ENCODE measurements at places on chromosomes 13 and 19.

GRCh38 chr19:39407660-39408391 lies 1.2 kb downstream of the ZFP36 start:
- DNase-seq, result no peak

DNA sequence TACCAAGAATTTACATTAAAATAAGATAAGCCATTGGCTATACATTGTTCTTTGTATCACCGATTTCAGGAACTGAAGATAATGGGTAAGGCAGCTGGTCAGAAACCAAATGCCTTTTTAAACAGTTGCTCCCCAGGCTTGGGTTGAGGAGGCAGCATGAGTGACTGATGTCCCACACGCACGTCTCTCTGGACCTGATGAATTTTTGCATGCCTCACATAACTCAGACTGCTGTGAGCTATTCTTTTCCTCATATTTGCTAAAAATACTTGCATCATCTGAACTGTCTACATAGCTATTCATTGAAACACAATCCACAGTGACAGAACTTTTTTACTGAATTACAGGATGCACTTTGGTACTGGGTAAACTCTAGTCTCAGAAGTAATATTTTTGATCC lies 123.6 kb upstream of the MAB21L1 start:
- DNase-seq, result peak; percentile 83

GRCh38 chr13:53020764-53021335 lies 7.8 kb upstream of the OLFM4 start:
- DNase-seq, result no peak

GRCh38 chr13:86282442-86282841 lies 483.2 kb upstream of the SLITRK6 start:
- DNase-seq, result peak; percentile 0

GRCh38 chr19:45450012-45450333 lies 17.8 kb upstream of the FOSB start:
- DNase-seq, result no peak

DNA sequence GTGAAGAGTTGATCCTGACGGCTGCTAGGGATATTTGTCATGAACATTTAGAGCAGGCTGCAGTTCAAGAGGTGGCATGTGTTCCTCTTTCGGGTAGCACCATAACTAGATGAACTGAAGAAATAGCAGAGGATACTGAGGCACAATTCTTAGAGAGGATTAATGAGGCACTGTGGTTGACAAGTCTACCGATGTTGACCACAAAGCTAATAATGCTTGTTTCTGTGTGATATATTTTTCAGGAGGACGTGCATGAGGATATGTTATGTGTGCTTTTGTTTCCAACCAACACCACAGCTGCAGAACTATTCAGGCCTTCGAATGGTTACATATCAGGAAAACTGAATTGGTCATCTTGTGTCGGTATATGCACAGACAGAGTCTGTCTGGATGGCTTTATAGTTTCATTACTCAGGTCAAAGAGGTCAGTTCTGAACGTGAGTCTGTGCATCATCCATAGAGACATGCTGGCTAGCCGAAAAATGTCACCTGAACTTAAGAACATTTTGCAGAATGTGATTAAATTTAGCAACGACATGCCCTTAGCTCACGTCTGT lies 210.1 kb upstream of the IRS2 start:
- DNase-seq, result no peak

- no peak for DNase-seq
Measured at GRCh38 chr13:103757361-103757760, 691.1 kb upstream of the SLC10A2 start.

DNA sequence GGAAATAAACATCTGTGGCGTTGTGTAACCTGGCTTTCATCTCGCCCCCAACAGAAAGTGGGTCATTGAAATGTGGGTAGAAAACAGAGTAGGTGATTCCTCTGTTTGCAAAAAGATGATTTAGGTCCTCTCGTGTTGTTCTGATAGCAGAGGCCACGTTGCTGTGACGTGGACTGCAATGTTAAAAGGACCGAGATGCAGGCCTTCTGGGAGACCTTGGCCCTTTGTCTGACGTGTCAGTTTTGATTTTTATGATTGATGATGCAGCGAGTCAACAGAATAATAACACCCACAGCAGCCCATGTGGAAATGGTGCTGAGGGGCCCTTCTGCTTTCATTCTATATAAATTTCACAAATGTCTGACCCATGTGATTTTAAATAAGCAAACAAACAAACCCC lies 68.9 kb downstream of the FGF9 start:
- DNase-seq, result no peak

GRCh38 chr13:100131863-100132574 lies 43.1 kb downstream of the PCCA start:
- DNase-seq, result peak; percentile 89

DNA sequence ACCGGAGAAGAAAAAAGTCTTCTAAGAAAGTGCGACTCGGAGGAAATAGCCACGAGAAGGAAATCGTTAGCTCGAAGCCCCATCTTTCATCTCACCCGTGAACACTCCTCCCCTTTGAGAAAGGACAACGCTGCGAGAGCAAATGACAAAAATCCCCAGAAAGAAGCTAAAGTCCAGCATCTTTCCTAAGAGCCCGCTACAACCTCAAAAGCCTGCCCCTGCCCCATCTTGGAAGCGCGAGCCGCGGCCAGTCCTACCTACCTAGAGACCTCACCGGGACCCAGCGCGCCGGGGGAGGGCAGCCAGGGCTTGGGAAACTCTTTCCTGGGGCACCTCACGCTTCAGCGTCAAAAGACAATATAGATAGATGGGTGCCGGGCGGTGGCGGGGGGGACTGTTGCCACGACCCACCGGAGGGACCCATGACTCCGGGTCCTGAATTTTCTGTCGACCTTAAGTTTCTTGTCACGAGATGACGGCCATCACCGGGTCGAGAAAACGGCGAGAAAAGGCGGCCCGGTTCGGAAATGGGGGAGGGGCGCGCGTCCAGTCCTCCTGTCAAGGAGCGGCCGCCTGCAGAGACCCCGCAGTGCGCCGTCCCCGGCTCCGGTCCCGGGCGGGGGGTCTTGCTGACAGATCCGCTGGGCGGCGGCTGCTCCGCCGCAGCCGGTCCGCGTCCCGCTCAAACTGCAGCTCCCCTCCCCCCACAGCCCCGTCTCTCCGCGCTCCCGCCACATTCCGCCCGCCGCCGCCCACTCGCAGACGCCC lies 65.9 kb downstream of the KCNRG start:
- DNase-seq, result peak; percentile 31

DNA sequence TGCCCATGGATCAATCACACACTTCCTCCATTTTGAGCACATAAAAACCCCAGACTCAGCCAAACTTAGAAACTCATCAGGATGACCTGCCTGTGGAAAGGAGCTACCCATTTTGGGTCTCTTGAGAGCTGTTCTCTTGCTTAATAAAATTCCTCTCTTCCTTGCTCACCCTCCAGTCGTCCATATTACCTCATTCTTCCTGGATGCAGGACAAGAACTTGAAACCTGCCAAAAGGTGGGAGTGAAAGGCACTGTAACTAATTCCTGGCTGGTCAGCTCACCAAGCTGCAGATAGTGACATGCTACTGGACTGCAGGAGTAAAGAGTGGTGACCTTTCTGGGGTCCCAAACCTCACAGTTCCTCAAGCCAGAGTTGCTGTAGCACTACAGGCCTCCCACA lies 20.2 kb downstream of the LIG4 start:
- peak; percentile 38 for DNase-seq

DNA sequence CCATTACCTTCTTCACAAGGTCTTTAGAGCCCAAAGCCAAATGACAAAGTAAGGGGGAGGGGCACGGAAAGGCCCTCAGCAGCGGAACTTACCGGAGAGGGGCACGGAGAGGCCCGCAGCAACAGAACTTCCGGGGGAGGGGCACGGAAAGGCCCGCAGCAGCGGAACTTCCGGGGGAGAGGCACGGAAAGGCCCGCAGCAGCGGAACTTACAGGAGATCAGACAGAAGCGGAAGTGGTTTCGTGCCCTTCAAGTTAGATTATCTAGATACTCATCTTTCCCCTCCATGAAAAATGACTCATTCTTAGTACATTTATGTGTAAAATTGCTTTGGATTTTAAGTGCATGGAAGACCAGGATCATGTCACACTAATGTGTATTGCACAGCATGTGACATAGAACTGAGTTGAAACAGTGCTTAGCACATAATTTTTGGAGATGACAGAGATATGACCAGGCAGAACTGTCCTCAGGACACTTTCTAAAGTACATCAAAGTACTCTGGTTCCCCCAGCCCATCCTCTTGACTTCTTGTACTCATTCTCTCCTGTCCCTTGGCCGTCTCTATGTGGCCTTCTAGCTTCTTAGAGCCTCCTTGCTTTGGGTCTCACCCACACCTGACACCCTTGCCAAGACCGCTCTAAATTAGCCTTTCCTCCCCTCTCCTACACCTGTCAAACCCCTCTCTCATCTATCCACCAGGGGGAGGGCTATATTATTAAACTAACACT lies 25.7 kb upstream of the TPTE2 start:
- DNase-seq, result peak; percentile 44

DNA sequence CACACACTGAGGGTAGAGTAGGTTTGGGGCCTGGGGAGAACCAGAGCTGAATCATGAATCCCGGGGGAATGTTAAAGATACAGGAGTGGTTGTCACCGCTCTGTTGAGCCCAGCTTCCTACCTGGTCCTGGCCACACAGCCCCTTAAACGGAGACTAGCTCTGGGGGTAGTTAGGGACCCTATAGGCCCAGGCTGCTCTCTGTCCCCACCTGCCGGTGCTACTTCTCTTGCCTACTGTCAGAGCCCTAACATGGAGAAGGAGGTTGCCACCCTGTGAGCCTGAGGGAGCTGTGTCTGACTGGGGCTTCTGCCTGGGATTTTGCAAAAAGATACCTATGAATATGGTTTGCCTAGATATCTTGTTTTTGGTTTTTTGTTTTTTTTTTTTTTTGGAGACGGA lies 36.6 kb upstream of the ZNF429 start:
- no peak for DNase-seq

DNA sequence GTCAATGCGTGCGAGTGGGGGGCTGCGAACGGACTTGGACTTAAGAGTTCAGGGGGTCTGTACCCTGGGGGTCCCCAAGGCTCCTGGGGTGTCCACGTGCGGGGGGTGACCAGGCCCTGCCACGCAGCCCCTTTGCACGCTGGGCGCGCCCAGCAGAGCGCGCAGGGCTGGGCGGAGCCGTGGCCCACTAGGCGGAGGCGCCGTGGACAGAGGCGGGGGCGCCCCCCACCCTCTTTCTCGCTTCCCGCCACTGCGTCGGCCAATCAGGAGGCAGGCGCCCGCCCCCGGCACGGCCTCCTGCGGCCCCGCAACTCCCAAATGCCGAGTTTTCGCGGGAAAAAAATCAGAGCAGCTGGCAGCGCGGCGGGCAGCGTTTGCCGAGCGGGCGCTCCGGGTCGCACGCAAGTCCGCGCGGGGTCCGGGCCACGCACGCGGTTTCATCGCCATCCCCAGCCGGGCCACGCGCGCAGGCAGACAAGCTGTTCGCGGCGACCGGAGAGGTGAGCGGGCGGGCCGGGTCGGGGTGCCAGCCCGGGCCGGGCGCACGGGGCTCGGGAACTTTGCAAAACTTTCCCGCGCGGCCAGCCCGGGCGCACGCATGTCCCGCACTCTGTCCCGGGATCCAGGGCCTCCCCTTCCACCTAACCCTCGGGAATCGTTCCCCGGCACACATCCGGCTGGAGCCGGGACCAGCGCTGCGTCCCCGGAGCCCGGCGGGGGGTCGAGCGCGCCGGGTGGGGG lies at the start of gene UHRF1:
TSS of gene UHRF1 (plus strand) at position 346 of the 741 bp plus-strand sequence. CDS start 1,385 bp downstream, outside the sequence.
- peak; percentile 51 for DNase-seq

GRCh38 chr19:33419788-33420130 lies 46.2 kb downstream of the CEBPG start:
- DNase-seq, result no peak

DNA sequence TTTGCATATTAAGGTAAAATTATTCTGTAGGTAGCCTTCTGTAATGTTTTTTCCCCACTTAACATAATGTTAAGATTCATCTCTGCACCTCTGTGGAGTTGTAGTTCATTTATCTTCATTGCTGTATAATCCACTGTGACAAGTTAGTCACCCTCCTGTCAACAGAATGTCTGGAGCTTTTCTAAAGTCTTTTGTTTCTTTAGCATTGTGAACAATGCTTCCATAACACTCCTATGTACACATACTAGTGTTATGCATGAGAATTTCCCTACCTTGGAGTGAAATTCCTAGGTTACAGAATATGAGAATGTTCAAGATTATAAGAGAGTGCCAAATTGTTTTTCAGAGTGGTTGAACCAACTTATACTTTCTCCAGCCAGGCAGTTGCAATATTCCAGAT lies 113.5 kb downstream of the COG6 start:
- peak; percentile 16 for DNase-seq

GRCh38 chr13:111156421-111156820 lies 41.3 kb downstream of the ARHGEF7 start:
- DNase-seq, result no peak

- no peak for DNase-seq
Measured at GRCh38 chr13:34878329-34878728, 63.7 kb upstream of the NBEA start.

- DNase-seq, result peak; percentile 44
Measured at GRCh38 chr19:8208922-8209461, at the start of gene CERS4. Gene CERS4 (plus strand): TSS chr19:8209370. CDS start chr19:8251077, 41,707 bp downstream.

- DNase-seq, result peak; percentile 52
Measured at GRCh38 chr13:64488731-64489130, 2741.4 kb downstream of the PCDH9 start.

GRCh38 chr19:1057176-1057855 lies 9.7 kb upstream of the ARHGAP45 start:
- peak; percentile 39 for DNase-seq

GRCh38 chr13:104817271-104817670 lies 1718.2 kb downstream of the EFNB2 start:
- DNase-seq, result no peak

GRCh38 chr19:4015705-4016402 lies 8.3 kb downstream of the PIAS4 start:
- peak; percentile 18 for DNase-seq

GRCh38 chr19:39557811-39558623 lies 18.1 kb upstream of the EID2 start:
- no peak for DNase-seq

- no peak for DNase-seq
Measured at GRCh38 chr13:74674720-74675119, 540.5 kb upstream of the KLF12 start.

GRCh38 chr13:34308725-34309124 lies 490.8 kb downstream of the RFC3 start:
- peak; percentile 24 for DNase-seq

DNA sequence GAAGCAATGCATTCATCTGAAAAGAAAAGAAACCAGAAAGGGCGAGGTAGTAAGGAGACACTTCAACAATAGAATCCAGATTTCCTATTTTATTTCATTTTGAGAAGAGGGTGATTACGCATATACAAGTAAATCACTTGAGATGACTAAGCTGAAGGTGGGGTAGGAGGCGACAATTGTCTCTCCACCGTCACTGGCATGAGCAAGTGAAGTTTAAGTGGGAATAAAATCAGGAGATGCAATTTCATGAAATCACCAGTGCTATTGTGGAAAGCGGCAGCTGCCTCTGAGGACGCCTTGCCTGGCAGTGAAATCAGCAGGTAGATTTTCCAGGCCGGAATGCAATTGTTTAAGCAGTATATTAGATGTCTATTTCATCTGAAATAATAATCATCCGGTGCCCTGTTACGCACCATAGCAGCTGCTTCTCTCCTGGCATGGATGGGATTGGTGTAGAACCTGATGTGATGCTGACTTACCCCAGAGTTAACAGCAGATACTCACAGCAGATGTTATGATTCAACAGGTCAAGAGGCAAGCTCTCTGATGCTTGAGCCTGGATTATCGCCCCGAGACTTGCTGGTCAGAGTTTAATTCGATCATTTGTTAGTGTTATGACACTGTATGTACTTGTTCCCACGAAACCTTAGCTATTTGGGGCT lies 64.3 kb downstream of the RASL11A start:
- DNase-seq, result no peak

Data from fibroblast of upper back skin (primary cell).